Left ventricle myocardium inferior (tissue), 1 donor: ENCODE measurements at places on chromosomes 12 and 14. TPM values are rescaled to one million over a fixed set of nuclear protein-coding genes. Genes with fewer than 3 reads are reported as not detected.
A peak's percentile ranks its signal among the peaks of the same experiment; 100 is the strongest.

GRCh38 chr14:62301911-62302310, 539.7 kb downstream of the SNAPC1 start:
- DNase-seq, result no peak

- DNase-seq, result no peak
These were observed 43.3 kb downstream of the PPP1R12A start for GRCh38 chr12:79891506-79892162.

DNA sequence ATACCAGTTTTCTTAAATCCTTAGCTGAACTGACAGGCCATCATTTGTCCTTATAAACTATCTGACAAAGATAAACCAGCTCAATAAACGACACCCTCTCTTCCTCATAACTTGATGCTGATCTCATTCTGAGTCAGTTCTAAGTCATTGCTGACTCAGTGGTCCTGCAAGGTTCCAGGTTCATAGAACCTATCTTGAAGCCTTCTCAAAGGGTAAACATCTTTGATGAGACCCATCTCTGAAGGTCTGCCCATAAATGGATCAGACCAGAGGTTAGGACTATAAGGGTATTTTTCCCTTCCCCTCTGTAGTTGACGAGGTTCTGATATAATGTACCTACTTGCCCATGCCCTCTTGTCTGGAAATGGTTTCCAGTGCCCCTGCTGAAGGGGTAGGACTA, 11.9 kb downstream of the NAA25 start:
- no peak for DNase-seq

GRCh38 chr12:65596514-65597091, 227.7 kb upstream of the HMGA2 start:
- DNase-seq, result no peak

DNA sequence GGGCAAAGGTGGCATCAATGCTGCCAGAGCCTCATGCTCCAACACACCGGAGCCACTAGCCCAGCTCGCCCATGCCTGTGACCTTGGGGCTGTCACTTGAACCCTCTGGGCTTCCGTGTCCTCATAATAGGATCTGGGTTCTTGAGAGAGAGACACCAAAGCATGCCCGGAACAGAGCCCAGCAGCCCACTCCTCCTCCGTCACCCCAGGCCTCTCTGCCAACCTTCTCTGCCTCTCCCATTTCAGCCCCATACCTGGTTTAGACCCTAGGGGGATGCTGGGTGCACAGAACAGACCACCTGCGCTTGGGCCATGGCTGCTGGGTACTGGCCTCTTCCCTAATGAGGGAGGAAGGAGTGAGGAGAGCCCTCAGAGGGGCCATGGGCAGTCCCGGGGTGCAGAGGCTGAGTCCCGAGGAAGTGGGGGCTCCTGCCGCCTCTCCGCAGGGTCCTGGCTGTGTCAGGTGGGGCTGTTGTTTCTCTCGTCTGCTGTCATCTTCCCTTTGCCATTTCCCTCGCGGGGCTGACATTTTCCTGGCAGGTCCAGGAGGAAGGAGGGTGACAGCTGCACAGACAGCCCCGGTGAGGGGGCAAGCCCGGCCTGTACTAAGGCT, 172.4 kb upstream of the RTL1 start:
- no peak for DNase-seq

- DNase-seq, result no peak
These were observed 18.0 kb downstream of the BCL2L14 start for GRCh38 chr12:12088761-12089160.

- no peak for DNase-seq
These were observed 318.2 kb downstream of the NUAK1 start for GRCh38 chr12:105820429-105821125.

DNA sequence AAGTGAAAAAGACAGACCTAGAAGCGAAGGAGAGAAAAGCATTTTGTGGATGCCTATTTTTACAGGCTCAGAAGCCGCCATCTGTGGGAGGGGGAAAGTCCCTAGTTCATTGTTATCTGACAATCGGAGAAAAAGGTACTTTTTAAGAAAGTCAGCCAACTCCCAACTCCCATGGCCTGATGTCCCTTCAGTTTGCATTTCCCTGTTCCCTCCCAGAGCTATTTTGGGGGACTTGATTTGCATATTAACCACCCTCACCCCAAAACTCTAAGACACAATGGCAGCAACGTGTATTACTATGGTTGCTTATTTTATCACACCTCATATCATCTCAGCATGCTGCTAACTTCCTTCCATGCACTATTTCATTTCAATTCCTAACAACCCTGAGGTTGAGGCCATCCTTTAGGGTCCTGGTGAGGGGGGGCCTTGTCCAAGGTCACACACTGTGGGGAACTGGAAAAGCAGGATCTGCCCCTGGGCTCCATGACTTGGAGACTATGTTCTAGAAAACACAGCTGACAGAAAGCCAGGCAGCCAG, 18.7 kb downstream of the HVCN1 start:
- DNase-seq, result no peak

- DNase-seq, result no peak
These were observed 53.7 kb downstream of the GALNT4 start for GRCh38 chr12:89470741-89471509.

DNA sequence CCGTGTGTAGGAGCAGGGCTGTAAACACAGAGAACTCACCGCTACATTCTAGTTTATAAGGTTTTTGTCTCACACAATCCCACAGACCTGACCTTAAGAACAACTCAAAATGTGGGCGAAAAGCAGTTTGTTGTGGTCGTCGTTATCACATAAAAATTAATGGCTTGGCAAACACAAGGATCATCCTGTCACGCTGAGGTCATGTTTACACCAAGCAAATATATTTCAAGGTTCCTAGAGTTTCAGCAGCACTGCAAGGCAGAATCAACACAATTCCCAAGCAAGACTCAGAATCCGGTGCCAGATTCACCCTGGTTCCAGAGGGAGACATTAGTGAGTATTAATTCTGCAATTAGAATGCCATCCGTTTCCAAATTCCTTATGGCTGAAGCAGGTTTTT, 30.1 kb upstream of the MAP1LC3B2 start:
- DNase-seq, result no peak

GRCh38 chr12:64219145-64219544, 3.0 kb downstream of the KICS2 start:
- DNase-seq, result no peak

DNA sequence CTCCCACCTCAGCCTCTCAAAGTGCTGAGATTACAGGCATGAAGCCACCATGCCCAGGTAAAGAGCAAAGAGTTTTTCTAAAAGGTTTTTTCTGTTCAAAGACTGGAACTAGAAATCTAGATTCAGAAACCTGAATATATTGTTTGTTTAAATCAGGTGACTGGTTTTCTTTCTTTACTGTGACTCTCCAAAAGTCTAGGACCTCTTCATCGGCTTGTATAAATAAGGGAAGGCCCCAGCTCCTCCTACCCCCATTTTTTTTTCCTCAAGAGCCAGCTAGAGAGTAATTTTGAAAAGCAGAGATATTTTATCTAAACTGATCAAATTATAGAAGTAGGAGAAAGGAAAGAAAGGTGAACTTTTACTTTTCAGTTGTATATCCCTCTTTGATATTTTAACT, 48.0 kb downstream of the TMEM116 start:
- DNase-seq, result no peak

GRCh38 chr12:119725523-119725922, 57.6 kb downstream of the PRKAB1 start:
- DNase-seq, result no peak

DNA sequence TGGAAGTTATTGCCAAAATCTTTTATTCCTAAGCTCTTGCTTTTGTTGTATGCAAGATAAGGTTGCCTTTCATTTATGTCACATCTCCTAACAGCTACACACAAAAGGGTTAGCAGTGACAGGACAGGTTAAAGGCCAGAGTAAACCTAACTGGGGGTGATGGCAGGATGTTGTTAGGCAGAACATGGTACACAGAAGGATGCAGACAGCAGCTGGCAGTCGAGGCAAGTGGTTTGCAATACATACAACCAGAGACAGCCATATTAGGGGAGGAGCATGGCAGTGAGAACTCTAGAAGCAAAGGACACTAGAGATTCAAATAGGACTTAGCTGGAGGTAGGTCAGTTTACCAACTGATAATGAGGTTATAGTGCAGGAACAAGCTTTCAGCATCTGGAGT, 2.7 kb upstream of the ABCD2 start:
- no peak for DNase-seq

DNA sequence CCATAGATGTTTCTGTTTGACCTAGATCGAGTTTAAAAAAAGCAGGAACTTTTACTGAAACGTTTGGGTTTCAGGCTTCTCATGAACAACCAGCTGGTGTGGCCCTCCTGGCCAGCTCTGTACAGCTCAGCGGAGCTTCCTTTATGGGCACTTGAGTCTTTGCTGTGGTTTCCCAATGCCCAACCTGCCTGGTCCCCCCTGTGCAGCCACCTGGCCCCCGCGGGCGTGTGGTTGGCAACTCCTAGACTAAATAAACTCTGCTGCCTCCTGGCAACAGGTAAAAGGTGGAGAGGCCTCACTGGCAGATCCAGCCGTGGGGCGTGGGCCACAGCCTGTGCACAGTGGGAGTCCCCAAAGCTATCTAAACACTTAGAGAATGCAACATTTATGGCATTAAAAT, 38.7 kb downstream of the ADGRD1 start:
- DNase-seq, result no peak

- peak; percentile 28 for DNase-seq
These were observed 183.4 kb upstream of the GZMB start for GRCh38 chr14:24817212-24818057.

DNA sequence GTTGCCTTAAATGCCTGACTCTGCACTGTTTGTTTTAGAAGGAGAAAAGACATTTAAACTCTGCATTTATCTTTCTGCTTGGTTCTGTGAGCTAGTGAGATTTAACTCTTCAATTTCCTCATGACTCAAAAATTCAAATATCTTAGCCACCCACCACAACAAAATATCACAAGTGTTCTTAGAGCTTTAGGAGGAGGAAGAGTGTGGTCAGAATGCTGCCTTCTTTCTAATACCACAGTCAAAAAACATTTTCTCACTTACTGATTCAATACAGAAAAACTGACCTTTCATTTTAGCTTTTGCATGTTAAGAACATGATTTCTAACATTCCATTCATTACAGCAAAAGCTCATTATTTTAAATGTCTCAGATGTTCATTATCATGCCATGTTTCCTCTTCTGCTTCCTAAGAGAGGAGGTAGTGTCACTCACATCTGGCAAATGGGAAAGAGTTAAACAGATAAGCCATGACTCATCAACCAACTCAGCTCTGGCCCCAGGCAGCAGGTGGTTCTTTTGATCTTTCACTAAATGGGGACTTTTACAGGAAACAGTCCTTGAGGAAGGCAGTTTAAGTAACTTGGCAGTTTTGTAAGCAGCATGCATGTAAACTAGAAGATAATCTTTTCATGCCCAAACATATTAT, 56.4 kb upstream of the RNU6-8 start:
- DNase-seq, result no peak

- no peak for DNase-seq
These were observed 28.4 kb downstream of the PTPN11 start for GRCh38 chr12:112447106-112447505.

GRCh38 chr14:24712374-24712773, 78.4 kb upstream of the GZMB start:
- no peak for DNase-seq

DNA sequence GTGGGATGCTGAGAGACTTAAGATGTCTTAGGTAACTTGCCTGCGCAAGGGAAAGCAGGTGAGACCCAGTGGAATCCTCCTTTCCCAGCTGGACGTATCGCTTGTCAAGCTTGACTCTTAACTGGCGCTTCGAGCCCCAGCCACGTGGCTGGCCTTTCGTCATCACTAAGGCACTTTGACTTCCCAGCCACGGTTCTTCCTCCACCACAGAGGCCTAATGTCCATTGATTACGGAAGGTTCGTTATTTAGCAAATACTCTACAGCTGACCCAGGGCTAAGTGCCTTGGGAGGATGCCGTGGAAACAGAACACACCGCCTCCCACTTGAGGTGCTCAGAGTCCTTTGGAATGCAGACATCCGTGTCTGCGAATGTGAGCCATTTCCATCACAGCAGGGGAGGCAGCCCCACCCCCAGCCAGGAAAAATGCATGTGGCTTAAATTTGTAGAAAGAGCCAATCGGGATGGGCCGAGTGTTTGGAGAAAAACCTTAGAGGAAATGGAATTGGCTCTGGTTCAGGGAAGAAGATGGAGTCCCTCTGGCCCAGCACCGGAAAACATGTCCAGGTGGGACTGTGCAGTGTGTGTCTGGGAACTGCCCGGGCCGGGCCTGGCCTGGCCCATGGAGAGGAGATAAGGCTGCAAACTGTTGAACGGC, 115.7 kb downstream of the PLXNC1 start:
- DNase-seq, result no peak

DNA sequence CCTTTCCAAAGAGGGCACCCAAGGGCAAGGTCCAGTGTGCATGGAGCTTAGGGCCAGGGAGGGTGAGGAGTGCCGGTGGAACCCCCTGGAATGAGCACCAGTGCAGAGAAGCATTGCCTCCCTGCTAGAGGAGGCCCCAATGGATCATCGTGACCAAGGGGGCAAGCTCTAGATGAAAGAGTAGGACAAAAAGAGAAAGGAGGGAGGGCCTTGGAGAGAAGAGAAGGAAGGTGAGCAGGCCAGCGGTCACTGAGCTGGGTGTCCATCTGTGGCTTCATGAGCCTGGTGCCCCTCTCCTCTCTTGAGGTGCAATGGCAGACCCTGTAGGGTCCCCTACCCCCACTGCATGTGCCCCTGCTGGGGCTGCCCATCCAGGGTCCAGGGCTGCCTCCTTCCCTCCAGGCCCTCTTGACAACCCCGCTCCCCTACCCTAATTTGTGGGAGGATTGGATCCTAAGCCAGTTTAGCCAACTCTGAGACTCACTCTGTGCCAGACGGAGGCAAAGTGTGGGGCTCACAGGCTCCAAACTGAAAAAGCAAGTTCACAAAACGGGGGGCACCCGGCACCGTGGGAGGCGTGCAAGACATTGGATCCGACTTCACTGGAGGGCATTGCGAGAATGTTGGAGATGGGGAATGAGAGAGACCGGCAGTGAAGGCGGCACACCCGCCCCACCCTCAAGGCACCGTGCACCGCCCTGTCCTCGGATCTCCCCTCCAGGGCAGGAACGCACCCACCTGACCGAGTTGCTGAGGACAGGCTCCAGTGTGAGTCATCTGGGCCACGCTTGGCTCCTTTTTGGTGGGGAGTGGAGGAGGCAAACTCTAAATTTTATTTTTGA, 207.5 kb downstream of the KIF26A start:
- no peak for DNase-seq

GRCh38 chr12:124694250-124694649, 126.8 kb upstream of the NCOR2 start:
- no peak for DNase-seq

DNA sequence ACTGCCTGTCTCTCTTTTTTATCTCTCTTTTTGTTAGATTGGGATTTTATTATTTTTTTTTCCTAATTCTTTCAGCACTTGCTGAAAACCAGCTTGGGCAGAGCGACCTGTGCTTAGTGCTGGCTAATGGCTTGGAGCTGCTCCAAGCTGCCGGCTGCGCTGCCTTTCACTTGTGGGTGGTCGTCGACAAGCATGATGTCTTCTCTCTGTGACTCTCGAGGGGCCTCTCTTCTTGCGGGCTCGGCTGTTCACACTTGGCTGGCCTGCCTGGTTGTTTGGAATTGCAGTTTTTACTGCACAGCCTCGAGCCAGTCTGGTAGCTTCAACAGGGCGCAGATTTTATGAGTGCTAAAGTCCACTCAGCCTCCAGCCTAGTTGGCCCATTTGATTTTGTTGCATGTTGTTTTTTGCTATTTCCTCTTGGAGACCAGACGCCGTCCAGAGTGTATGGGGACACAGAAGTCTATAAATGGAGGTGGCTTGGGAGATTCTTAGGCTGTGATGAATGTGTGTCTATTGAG, 18.6 kb downstream of the TPCN1 start:
- DNase-seq, result peak; percentile 69

Gene DAAM1
- 84.8 TPM for total RNA-seq

Gene NOVA1
- total RNA-seq, result 3.7 TPM

Gene BMP4
- total RNA-seq, result 9.8 TPM

Gene IRAK3
- total RNA-seq, result 4.8 TPM

Gene LRRC9
- 0.19 TPM for total RNA-seq

Gene TSFM
- total RNA-seq, result 53.7 TPM

Gene CDK2
- 7.3 TPM for total RNA-seq

Gene BCL11B
- 0.11 TPM for total RNA-seq
